ENCODE measurements at places on chromosomes 12 and 14.
A peak's percentile ranks its signal among the peaks of the same experiment; 100 is the strongest.

GRCh38 chr14:102786768-102787167 is 9.5 kb downstream of the TRAF3 start:
- DNase-seq: no peak

- DNase-seq: no peak
Observed at GRCh38 chr14:30532264-30532663, 26.7 kb upstream of the G2E3 start.

GRCh38 chr12:57756406-57757341 is 1.8 kb downstream of the MARCHF9 start:
- DNase-seq: peak; percentile 74

DNA sequence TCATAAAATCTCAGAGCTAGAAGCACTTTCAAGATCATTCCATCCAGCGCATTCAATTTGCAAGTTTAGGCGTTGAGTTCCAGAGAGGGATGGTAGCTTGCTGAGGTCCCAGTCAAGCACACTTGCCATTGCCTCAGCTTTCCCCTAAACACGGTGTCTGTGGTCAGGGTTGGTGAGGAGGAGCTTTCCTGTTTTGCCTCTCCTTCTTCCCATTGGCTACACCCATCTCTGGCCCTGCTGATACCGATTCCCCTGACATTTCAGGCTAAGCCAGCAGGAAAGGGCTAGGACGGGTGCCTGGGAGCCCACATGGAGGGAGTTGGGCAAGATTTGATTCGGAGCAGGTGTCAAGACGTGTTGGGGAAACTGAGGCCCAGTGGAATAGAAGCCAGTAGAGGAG is 9.1 kb downstream of the NFATC4 start:
- DNase-seq: no peak

- no peak for DNase-seq
Observed at GRCh38 chr14:56378475-56378877, 201.1 kb upstream of the TMEM260 start.

DNA sequence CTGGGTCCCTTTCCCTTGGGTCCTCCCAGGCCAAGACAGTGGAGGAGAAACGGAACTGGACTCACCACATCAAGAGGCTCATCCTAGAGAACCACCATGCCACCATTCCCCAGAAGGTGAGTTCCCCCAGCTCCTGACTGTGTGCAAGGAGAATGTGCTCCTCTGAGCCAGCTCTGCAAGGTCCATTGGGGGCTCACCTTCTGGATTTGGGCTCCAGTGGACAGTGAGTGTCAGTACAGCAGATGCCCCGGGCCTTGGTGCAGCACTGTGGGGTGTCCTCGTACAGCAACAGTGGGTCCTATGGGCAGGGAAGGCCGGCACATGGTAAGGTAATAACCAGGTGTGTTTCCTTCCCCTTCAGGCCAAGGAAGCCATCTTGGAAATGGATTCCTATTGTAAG is 27.8 kb downstream of the PLEKHG3 start:
- DNase-seq: no peak

DNA sequence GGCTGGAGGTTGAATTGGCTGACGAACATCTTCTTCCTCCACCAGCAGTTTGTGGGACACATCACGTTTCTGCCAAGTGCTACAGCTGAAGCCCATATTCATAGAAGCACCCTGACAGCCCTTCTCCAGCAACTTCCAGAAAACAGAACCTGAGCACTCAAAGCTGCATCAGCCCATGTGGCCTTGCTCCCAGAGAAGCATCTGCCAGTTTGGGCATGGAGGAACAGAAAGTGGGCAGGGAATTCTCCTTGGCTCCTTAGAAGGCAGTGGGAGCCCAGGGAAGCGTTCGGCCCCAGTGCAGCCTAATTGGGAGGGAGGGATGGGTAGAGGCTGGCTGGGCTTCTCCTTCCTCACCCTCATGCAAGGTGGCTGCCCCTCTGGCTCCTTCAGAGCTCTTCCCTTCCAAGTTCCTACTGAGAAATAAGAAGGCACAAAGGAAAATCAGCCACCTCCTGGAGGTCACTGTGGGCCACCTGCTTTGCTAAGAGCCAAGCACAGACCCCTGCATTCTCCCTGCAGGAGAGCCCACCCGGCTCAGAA is 4.1 kb upstream of the NGB start:
- no peak for DNase-seq

GRCh38 chr12:109098183-109098604 is 797 bp downstream of the UNG start:
- DNase-seq: no peak

DNA sequence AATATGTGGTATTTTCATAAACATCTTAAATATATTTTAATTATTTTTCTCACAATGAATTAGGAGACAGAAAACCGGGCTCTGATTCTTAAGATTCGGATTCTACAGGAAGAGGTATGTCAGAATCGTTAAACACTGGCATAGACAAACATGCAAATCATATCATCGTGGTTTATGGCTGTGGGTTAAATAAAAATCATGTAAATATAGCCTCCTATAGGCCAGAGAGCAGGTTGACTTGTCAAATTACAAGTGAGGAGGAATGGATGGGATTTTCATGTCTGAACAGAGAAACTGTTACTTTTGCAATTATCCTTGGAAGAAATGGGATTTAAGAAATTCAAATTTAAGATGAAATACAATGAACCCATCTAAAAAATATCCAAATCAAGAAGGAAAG is 74.9 kb upstream of the BCAT1 start:
- DNase-seq: no peak

DNA sequence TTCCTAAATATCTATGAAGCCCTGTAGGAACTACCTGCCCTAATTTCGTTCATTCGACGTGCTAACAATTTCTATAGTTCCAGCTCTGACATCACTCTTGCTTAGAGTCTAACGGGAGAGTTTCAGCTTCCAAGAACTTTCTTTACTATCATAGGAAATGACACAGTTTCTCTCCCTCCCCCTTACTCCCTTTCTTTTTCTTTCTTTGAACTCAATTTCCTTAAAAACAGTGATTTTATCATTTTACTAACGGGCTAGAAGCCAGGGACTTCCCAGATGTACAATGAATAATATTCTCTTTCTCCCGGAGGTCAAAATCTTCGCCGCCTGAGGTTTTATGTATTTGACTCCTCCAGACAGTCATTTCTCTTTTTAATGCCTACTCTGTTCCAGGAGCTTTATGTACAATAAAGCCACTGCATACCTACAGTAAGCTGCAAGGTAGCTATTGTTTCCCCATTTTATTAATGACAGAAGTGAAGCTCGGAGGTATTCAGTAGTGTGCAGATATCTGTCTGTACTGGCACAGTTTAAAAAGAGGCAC is 15.7 kb downstream of the SMCO2 start:
- no peak for DNase-seq

DNA sequence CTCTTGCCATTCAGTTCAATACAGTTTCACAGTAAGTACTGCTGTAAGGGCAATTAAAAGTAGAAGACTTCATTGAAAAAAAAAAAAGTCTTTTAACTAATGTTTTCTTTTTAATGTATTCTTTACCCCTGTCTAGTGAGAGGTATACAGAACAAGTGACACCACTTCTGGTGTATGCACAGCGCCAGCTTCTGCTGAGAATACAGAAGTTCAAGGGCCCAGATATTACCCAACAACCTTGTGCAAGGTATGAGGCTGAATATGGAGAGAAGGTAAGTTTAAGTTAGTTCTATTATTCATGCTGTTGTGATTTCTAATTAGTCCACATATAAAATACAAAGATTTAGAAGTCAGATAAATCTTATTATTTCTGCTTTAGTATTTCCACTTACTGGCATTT is 168.7 kb downstream of the CFAP54 start:
- no peak for DNase-seq

GRCh38 chr12:25263594-25263993 is 12.9 kb upstream of the KRAS start:
- DNase-seq: no peak

- no peak for DNase-seq
Observed at GRCh38 chr12:40988824-40989223, 199.3 kb upstream of the PDZRN4 start.

DNA sequence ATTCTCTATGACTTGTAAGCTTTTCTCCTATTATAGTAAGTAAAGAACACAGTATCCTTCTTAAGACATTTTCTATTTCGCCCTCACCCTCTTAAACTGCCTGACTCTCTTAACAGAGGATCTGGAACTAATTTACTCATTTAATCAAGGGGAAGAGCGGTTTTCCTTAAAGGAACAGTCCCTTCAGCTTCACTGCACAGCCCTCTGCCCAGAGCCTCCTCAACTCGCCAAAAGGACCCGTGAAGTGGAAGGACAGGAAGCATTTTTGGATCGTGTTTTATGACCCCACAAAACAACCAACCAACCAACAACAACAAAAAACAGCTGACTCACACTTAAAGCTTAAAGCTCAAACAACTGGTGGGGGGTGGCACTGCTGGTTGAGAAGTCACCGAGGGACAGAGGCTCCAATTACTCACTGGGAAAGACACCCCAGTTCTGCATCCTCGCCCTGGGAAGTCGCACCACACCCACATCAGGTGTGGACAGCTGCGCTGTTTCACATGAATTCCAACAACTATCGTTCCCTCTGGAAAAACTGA is 35.7 kb downstream of the NID2 start:
- no peak for DNase-seq

- no peak for DNase-seq
Observed at GRCh38 chr12:6135071-6135470, 10.6 kb upstream of the VWF start.

DNA sequence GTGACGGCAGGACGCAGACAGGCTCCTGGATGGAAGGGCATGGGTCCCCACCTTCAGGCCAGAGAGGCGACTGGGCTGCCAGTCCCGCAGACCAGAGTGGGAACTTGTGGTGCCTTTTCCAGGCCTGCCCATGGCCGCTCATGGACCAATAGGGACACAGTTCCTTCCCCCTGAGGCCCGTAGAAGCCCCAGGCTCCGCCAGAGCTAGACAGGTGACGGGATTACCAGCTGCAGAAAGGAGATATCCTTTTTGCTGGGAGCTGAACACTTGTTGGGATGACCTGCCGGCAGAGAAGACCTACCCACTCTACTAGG is 73.6 kb upstream of the RASSF8 start:
- no peak for DNase-seq

GRCh38 chr14:35365130-35366055 is 39.2 kb downstream of the NFKBIA start:
- peak; percentile 72 for DNase-seq

DNA sequence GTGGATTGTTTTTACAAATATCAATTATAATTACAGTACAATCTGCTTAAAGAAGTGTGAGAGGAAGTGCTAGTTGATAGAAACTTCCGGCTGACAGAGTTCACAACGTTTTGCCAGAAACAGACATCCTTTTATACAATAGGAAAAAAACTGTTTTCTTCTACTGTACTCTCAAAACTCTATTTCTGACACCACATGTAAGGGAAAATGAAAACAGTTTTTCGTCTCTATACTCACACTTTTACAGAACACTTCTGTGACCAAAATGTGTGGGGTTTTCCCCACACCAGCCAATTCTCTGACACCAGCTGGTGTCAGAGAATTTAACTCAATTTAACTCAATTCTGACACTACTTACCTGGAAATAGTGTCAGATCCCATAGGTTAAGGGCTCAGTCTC is 24.2 kb upstream of the HIF1A start:
- DNase-seq: no peak

All from stimulated activated CD4-positive, alpha-beta T cell treated with anti-CD3 and anti-CD28 coated beads, Interleukin-2, amount 100 ng/mL, for 48 hours (primary cell).